T-helper 2 cell treated with Interferon-gamma antibody and Interleukin-4, amounts not matched to agents 5 μg/mL and 100 μg/mL, for 36 hours (primary cell): ENCODE measurements at places on chromosomes 13 and 19.

- peaks cover 33% of the 10 kb centered on the region for H3K27me3 ChIP-seq
- H3K36me3 ChIP-seq: no peaks in the 10 kb centered on the region
- no peaks in the 10 kb centered on the region for H3K4me1 ChIP-seq
- H3K4me3 ChIP-seq: no peak overlapping the region
- no peak for DNase-seq
Measured at GRCh38 chr13:23547000-23547590, 23.1 kb upstream of the TNFRSF19 start.

GRCh38 chr19:12864721-12865715 lies 16.2 kb downstream of the DNASE2 start:
- no peak overlapping the region for H3K4me3 ChIP-seq
- no peaks in the 10 kb centered on the region for H3K36me3 ChIP-seq
- H3K27ac ChIP-seq: no peak overlapping the region

GRCh38 chr13:100895651-100896050 lies 221.1 kb upstream of the TMTC4 start:
- no peak overlapping the region for H3K4me3 ChIP-seq
- no peak overlapping the region for H3K27ac ChIP-seq
- peaks cover 3% of the 10 kb centered on the region for H3K27me3 ChIP-seq
- H3K36me3 ChIP-seq: no peaks in the 10 kb centered on the region

DNA sequence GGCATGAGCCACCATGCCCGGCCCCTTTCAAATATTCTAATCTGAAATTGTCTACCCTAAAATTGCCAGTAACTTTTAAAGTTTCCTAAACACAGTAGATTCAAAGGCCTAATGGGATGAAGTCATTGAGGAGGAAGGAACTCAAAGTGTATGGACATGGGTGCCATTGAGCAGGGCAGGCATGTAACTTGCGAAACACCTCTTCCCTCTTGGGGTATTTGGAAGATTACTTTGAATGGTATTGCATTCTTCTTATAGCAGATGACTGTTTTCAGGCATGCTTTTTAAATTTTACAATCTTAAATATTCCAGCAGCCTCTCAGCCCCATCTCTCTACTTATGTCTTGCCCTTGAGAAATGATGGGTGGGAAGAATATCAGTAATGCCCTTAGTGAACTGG lies 21.0 kb downstream of the TM9SF2 start:
- H3K27me3 ChIP-seq: no peaks in the 10 kb centered on the region
- no peak overlapping the region for H3K4me3 ChIP-seq
- no peak for DNase-seq
- peaks cover 22% of the 10 kb centered on the region for H3K4me1 ChIP-seq
- no peak overlapping the region for H3K27ac ChIP-seq

GRCh38 chr19:23394511-23394910 lies 760 bp downstream of the ZNF91 start:
- H3K4me3 ChIP-seq: peak overlapping the region; percentile 97
- peaks cover 48% of the 10 kb centered on the region for H3K36me3 ChIP-seq
- DNase-seq: peak; percentile 10
- H3K27ac ChIP-seq: peak overlapping the region; percentile 97
- no peaks in the 10 kb centered on the region for H3K27me3 ChIP-seq
- peaks cover 3% of the 10 kb centered on the region for H3K4me1 ChIP-seq

DNA sequence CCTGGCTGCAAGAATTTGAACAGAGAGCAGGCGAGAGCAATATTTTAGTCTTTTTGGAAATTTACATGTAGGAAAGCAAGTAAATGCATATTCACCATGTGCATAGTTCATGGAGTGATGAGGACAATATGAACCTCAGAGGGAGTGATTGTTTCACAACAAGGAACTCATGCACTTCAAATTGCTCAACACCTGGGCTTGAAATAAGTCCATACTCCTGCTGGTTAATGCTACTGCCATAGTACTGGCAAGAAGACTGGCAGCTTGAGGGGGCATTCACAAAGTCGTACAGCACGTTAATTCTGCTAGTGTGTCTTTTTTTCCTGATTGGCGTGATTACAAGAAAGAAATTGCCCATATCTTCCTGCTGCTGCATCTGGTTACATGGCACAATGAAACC lies 267.6 kb downstream of the PCDH17 start:
- no peak overlapping the region for H3K27ac ChIP-seq
- H3K27me3 ChIP-seq: no peaks in the 10 kb centered on the region
- no peaks in the 10 kb centered on the region for H3K36me3 ChIP-seq
- H3K4me1 ChIP-seq: no peaks in the 10 kb centered on the region
- H3K4me3 ChIP-seq: no peak overlapping the region

DNA sequence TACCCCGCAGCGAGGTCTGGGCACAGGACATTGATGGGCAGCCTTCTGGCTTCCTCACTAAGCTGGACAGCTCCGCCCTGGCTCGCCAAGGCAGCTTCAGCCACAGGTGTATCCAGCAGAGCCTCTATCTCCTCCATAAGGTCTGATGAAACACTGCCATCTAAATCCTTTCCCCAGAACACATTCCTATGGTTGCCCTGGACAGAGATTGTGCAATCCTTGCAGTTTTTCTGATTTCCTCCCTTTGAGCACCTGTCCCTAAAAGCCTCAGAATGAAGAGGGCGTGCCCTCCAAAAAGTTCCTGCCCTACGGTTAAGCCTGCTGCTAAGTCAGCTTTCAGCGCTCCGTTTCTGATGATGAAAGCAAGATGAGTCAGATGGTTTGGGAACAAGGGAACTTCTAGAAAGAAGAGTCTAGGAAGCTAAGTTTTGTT lies 21.0 kb downstream of the CLEC4M start:
- DNase-seq: no peak
- no peaks in the 10 kb centered on the region for H3K4me1 ChIP-seq
- H3K4me3 ChIP-seq: no peak overlapping the region

DNA sequence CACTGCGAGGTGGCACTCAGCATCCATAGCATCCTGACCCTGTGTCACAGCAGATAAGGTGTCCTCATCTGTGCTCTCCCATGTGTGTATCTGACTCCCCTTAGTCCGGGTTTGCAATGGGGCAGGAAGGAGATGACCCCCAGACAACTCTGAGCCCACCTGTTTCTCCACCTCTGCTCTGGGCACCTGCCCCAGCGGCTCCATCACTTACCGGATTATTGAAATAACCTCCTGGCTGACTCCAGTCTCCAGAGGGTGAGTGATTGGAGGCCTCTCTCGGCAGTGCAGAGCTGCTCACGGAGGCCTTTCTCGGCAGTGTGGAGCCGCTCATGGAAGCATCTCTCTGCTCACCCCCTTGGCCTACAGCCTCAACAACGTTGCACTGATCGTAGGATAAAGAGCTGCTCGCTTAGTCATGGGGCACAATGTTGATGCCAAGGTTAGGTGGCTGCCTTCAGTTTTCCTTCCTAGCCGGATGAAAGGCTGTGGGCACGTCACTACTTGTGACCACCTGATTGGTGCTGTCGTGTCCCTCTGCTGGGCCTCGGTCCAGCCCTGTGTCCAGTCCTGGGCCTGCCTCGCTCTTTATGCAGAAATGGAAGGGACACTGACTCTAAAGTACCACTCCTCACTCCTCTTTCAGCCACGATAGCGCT lies 67.6 kb downstream of the TEX29 start:
- H3K4me1 ChIP-seq: peaks cover 25% of the 10 kb centered on the region
- no peak overlapping the region for H3K27ac ChIP-seq
- no peaks in the 10 kb centered on the region for H3K36me3 ChIP-seq
- no peak overlapping the region for H3K4me3 ChIP-seq
- DNase-seq: no peak

GRCh38 chr19:35650581-35650980 lies 2.5 kb downstream of the COX6B1 start:
- no peak overlapping the region for H3K4me3 ChIP-seq
- H3K36me3 ChIP-seq: peaks cover 28% of the 10 kb centered on the region
- no peak for DNase-seq

DNA sequence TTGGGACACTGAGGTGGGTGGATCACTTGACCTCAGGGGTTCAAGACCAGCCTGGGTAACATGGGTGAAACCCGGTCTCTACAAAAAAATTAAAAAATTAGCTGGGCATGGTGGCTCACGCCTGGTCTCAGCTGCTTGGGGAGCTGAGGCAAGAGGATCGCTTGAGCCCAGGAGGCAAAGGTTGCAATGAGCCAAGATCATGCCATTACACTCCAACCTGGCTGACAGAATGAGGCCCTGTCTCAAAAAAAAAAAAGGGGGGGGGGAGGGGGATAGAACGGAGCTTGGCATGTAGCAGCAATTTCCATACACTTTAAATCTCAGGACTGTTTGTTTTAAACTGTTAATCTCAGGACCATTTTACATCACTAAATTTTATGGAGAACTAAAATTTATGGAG lies 2.2 kb downstream of the ACP7 start:
- no peaks in the 10 kb centered on the region for H3K36me3 ChIP-seq
- no peak overlapping the region for H3K4me3 ChIP-seq
- H3K27me3 ChIP-seq: peaks cover 38% of the 10 kb centered on the region
- peaks cover 3% of the 10 kb centered on the region for H3K4me1 ChIP-seq
- H3K27ac ChIP-seq: no peak overlapping the region

DNA sequence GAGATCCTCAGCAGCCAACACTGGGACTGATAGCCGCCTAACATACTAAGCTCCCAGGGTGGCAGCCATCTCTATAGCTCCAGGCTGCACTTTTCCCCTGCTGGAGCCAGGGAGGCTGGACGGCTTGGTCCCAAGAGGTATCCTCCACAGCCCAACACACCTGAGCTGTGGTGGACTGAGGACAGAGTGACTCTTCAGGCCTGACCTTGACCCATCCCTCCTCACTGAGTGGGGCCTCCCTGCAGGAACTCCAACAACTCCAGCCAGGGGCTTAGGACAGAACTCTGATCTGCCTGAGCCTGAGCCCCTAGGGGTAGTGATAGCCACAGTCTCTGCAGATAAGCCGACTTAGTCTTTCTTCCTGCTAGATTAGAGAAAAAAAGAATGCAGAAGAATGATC lies 958.1 kb upstream of the PRR20A start:
- H3K4me3 ChIP-seq: no peak overlapping the region
- H3K27ac ChIP-seq: no peak overlapping the region
- no peaks in the 10 kb centered on the region for H3K4me1 ChIP-seq

GRCh38 chr13:66556306-66556705 lies 673.8 kb downstream of the PCDH9 start:
- H3K4me3 ChIP-seq: no peak overlapping the region
- no peak overlapping the region for H3K27ac ChIP-seq
- no peak for DNase-seq

DNA sequence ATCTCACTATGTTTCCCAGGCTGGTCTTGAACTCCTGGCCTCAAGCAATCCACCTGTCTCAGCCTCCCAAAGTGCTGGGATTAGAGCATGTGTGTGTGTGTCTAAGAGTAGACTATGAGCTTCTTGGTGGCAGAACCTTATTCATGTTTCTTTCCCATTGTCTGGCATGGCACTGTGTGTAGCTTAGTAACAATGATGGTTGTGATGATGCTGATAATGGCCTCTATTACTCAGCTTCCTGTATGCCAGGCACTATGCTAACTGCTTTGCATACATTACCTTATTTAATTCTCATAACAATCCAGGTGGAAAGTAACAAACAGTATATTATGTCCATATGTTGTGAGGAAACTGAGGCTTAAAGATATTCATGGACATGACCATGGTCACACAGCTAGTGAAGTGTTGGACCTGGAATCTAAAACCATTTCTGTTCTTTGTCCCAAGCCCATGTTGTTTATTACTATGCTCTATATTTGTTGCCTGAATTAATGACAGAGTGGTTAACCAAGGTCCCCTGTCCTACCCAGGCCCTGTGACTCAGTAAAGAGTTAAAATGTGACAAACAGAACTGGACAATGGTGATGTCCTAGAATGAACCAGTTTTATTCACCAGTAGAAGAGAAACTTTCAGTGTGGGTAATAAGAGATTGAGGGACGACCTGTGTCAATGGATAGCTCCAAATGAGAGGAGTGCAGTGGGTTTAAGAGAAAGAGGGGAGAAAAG lies 109.6 kb downstream of the KLF5 start:
- no peak overlapping the region for H3K4me3 ChIP-seq
- no peaks in the 10 kb centered on the region for H3K27me3 ChIP-seq
- no peaks in the 10 kb centered on the region for H3K4me1 ChIP-seq
- H3K36me3 ChIP-seq: no peaks in the 10 kb centered on the region

- peaks cover 22% of the 10 kb centered on the region for H3K4me1 ChIP-seq
- peak overlapping the region; percentile 91 for H3K4me3 ChIP-seq
- peak; percentile 75 for DNase-seq
- H3K36me3 ChIP-seq: peaks cover 24% of the 10 kb centered on the region
- peaks cover 8% of the 10 kb centered on the region for H3K27me3 ChIP-seq
Measured at GRCh38 chr13:24511019-24511815, 1.4 kb downstream of the PARP4 start.

DNA sequence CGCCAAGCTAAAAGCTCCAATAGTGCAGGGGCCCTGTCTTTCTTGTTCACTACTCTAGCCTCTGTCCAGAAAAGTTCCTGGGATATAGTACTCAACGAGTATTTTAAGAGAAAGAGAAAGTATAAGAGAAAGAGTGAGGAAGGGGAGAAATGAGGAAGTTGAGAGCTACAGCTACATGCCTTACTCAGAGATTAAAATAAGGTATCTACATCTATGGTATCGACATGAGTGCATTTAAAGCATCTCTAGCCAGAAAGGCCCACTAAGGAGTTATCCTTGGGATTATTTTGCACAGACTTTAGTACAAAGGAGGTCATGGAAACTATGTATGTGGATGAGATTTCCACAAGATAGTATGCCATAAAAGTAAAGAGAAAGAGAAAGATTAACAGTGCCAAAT lies 28.5 kb downstream of the MYCBP2 start:
- H3K27me3 ChIP-seq: no peaks in the 10 kb centered on the region
- no peak overlapping the region for H3K4me3 ChIP-seq
- peaks cover 18% of the 10 kb centered on the region for H3K36me3 ChIP-seq
- no peak overlapping the region for H3K27ac ChIP-seq
- DNase-seq: no peak

DNA sequence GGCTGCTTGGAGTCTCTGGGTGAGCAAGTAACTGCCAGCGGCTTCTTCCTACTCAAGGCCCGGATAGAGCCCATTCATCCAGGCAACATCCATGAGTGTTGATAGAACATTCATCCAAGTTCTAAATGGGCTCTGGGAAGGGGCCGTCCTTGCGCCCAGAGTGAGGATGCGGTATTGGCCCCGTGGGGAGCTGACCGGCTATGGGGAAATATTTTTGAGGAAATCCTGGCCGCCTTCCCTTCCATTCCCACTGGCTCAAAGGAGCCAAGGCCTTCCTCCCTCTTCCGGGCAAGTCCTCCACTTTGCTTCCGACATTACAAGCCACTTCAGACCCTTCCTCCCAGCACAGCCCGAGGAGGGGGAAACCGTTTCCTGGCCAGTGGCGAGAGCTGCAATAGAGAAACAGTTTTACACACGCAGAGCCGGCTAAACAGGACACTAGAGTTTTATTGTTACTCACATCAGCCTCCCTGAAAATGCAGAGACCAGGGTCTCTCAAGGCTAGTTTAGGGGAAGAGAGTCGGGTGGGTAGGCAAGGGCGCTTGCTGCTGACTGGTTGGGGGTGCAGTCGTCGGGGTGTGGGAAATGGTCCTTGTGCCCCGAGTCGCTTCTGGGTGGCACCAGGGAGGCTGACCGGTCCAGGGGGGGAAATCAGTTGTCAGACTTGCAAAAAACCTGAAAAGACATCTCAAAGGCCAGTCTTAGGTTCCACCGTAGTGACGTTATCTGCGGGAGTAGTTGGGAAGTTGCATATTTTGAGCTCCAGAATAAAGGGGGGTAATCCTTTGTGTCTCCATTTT lies 37.5 kb downstream of the C13orf46 start:
- peaks cover 8% of the 10 kb centered on the region for H3K4me1 ChIP-seq
- H3K4me3 ChIP-seq: no peak overlapping the region
- peaks cover 18% of the 10 kb centered on the region for H3K27me3 ChIP-seq
- no peak overlapping the region for H3K27ac ChIP-seq
- no peak for DNase-seq

GRCh38 chr19:55440411-55441105 lies 2.5 kb downstream of the SHISA7 start:
- H3K36me3 ChIP-seq: no peaks in the 10 kb centered on the region
- H3K27ac ChIP-seq: no peak overlapping the region
- H3K4me3 ChIP-seq: peak overlapping the region; percentile 1
- peaks cover 9% of the 10 kb centered on the region for H3K4me1 ChIP-seq
